ENCODE measurements at places on chromosomes 13 and 19.

DNA sequence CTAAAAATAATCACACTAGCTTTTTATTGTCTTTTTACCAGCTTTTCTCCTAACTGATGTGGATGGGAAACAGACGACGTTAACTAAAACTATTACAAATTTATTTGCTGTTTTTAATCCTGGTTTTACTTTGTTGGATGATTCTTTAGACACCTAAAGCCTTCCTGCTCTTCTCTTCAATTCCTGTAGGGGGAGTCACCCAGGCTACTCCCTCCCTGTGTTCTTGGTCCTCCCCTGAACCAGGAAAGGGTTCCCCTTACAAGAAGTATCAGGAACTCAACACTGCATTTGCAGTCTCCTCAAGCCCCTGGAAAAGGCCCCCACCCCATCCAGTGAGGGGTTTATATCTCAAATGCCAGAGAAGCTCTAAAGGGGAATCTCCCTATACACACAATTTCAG, 206.1 kb downstream of the SUCLA2 start:
- DNase-seq = no peak

DNA sequence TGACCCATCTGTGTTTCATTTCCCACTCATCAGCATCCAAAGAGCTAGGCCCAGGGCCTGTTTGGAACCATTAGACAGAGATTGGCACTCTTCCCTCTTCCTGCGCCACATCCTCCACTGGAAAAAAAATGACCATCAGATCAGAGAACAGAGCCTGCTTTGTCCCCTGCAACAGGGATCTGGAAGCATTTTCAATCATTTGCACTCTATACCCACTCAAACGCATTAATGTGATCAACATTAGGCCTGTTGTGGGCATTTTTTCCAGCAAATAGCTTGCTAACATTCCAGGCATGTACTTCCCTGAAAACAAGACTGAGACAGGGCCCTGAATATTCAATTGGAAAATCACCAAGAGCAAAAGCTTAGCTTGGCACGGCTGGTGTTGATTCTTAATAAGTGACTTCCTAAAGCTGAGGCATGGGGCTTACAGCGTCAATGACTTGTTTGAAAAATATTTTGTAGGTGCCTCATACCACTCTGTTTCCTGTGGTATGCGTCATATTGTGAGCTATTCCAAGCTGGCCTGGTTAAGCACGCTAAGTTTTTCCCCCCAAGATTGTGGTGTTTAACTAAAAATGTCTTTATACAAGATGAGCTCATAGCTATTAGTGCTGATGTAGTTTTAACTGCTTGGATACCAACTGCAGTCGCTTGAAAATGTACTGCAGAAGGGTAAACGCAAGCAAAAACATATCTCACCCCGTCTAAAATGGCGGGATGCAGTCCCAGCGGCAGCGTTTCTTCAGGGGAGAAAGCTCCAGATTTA, 404.4 kb downstream of the SPRY2 start:
- DNase-seq = no peak

DNA sequence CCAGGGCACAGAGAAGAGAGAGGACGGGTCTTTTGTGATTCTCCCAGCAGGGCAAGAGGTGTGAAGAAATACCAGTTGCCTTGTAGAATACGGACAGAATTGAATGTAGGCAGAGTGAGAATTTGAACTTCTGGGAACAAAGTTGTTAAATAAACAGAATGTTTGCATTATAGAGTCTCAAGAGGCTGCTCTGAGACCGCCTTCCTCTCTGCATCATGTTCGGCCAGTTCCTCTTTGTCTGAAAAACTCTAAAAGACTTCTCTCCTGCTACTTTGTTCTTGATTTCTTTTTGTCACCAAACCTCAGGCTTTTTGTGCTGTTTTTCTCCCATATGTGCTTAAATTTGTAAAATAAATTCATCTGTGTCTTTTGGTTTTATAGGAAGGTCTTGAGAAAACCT, 256.4 kb downstream of the DLEU7 start:
- no peak for DNase-seq

DNA sequence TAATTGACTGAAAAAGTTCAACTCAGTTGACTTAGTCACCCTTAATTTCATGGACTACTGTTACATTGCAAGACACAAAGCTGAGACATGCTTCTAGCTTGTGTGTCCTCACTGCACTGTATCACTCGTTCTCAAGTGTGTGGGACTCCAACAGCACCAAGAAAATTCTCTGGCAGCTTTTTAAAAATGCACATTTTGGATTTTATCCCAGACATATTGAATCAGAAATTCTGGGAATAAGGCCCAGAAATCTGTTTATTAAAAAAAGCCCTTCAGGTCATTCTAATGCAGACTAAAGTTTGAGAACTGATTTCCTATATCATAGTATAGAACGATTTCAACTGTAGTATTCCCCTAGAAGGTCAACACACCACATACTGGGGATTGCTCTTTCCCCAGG, 1485.3 kb downstream of the PCDH9 start:
- no peak for DNase-seq

- DNase-seq = no peak
Observed at GRCh38 chr19:13881251-13881691, 4.3 kb downstream of the NANOS3 start.

GRCh38 chr13:60755380-60756163, 358.6 kb downstream of the TDRD3 start:
- no peak for DNase-seq

- no peak for DNase-seq
Observed at GRCh38 chr13:37797631-37798030, 71.9 kb downstream of the TRPC4 start.
